ENCODE measurements at places on chromosomes 2 and 18. TPM values are rescaled to one million over a fixed set of nuclear protein-coding genes. Genes with fewer than 3 reads are reported as not detected.

GRCh38 chr2:164920430-164920829 is 34.9 kb downstream of the SLC38A11 start:
- no peak for DNase-seq

- DNase-seq = no peak
Observed at GRCh38 chr2:119673796-119674195, 5.2 kb upstream of the TMEM177 start.

GRCh38 chr18:48887294-48887904 is 63.4 kb downstream of the SMAD7 start:
- DNase-seq = no peak

- no peak for DNase-seq
Observed at GRCh38 chr18:2891526-2892431, 45.0 kb downstream of the EMILIN2 start.

DNA sequence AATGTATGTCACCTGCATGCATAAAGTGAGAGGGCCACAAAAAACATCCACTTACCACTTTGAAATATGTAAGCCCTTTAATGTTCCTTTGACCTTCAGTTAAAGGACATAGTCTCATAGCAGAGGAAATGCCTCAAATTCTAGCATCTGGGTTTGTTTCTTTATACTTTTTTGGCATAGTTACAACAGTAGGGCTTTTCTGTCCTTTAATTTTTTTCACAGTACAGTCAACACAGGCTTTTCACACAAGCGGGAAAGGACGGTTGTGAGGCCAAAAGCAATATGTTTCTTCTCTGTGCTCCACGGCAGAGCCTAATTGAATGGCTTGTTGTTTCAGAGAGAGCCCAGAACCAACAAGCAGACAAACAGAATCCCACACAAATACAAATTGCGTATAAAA is 57.6 kb downstream of the CRIM1 start:
- no peak for DNase-seq

GRCh38 chr18:27750014-27750413 is 426.9 kb downstream of the CDH2 start:
- no peak for DNase-seq

GRCh38 chr2:212921061-212921460 is 230.4 kb downstream of the IKZF2 start:
- DNase-seq = no peak

DNA sequence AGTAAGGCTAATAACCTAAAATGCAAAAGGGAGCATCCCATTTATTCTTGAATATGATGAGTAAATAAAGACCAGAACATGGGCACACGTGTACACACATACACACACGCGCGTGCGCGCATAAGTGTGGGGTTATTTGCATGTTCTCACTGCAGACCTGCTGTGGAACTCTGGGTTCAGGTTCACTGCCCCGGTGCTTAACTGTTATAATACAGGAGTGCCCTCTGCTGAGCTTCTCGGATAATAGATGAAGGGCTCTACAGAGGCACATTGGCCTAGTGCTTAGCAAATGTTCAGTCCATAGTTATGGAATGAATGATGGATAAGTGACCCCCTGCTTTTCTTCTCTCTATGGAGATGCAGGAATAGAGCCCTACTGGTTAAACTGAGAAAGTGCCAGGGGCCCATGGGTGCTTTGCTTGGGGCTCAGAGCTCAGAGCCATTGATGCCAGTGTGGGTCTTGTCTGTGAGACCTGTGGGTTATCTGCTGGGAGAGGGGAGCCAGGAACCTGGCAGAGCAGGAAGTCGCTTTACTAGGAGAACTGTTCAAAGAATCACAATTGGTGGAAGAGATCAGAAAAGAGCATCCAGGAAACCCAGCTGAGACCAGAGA is 3.6 kb upstream of the ARL4C start:
- DNase-seq = no peak

- no peak for DNase-seq
Observed at GRCh38 chr2:43300222-43300621, 73.8 kb upstream of the ZFP36L2 start.

- no peak for DNase-seq
Observed at GRCh38 chr2:16745466-16745865, 79.8 kb upstream of the CYRIA start.

The CNDP1 gene
- not detected for total RNA-seq

The CDCA7 gene
- not detected for total RNA-seq

Measured in thoracic aorta (tissue), 2 donors.